ENCODE measurements at places on chromosomes 2 and 18.

- no peak for DNase-seq
Observed at GRCh38 chr2:70870790-70871189, 35.2 kb upstream of the CD207 start.

DNA sequence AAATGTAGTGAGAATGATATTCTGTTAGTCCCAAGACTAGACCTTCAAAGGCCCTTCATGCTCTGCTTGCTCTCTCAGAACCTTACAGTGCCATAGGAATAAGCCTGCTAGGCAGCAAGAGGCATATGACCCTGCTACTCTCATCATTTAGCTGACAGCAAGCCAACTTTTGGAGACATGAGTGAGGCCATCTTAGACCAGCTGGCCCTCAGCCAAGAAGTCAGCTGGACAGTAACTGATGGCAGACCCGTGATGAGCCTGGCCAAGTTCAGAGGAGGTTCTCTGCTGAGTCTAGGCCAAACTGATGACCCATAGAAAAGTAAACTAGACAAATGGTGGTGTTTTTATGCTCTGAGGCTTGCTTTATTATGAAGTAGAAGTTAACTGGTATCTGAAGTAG lies 82.6 kb downstream of the C18orf54 start:
- no peak for DNase-seq

GRCh38 chr2:216195565-216196029 lies 86.4 kb downstream of the XRCC5 start:
- no peak for DNase-seq

DNA sequence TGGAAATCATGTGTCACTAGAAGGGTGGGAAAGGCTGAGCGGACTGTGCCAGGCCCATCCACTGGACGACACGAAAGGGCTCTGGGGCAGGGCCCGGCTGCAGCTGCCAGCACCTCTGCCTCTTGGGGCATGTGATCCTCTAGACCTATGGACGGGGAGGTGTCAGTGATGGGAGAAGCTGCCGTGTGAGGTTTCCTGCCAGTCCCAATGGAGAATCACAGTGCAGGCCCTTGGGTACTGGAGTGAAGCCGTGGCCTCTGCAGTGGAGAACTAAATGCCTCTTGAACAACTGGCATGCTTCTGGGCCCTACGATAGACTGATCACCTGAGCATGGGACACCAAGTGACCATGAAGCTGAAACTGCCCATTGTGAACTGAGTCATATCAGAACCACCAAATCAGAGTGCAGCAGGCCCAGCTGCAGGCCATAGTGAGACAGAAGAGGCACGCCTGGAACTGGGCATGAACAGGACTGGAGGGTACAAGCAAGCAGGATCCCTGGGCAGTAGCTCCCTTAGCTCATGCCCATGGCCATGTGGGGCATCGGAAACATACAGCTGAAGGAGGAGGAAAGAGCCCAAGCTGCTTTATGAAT lies 18.8 kb upstream of the RHOB start:
- no peak for DNase-seq

GRCh38 chr2:19070886-19071285 lies 287.5 kb downstream of the OSR1 start:
- no peak for DNase-seq

- DNase-seq, result no peak
Observed at GRCh38 chr2:104788742-104789455, 65.0 kb upstream of the POU3F3 start.

DNA sequence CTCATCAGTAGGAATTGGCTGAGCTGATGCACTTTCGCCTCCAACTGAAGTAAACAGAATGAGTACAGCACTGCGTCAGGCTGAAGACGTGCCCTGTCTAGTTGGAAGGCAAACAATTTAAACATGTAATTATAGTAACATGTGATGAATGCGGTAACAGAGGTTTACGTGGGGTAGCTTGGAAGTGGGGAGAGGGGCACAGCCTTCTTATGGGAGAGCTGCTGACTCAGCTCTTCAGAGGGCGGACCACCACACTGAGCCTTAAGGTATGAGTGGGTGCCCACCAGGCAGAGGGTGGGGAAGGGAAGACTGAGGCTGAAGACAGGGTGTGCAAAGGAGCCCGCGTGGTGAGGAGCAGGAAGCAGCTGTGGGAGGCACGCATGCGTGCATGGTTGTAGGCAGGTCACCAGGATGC lies 6.2 kb upstream of the EHD3 start:
- DNase-seq, result no peak

GRCh38 chr18:7889515-7889914 lies 322.4 kb downstream of the PTPRM start:
- no peak for DNase-seq

GRCh38 chr2:191115804-191116203 lies 35.0 kb downstream of the STAT4 start:
- DNase-seq, result no peak

DNA sequence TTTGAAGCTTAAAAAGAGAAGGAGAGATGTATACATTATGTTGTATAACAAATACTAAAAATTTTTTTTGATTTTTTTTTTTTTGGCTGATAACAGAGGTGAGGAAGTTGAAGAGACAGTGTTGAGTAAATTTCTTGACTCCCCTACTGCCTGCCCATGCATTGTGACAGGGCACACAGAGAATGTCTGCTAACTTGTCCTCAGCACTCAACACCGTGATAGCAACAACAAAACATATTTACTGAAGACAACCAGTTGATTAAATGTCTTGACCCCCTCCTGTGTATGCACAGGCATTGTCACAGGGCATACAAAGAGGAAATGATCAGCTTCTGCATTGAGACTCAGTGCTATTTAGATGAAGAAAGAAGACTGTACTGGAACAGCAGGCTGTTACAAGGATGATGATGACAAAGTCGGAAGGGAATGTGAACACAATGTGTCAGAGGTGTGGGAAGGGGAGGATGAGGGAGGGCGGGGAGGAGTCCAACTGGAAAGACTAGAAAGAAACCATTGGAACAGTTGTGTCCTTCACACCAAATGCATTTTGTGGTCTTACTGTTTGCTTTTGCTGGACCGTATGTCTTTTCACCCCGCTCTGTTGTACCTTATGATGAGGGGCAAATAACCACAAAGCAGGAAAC lies 89.5 kb downstream of the CERS6 start:
- DNase-seq, result no peak

- no peak for DNase-seq
Observed at GRCh38 chr2:152510621-152511020, 175.6 kb downstream of the FMNL2 start.

GRCh38 chr2:204205538-204205937 lies 269.0 kb downstream of the ICOS start:
- no peak for DNase-seq

GRCh38 chr2:40210968-40211353 lies 240.9 kb downstream of the SLC8A1 start:
- DNase-seq, result no peak

- DNase-seq, result no peak
Observed at GRCh38 chr2:159613091-159613490, 3.3 kb downstream of the BAZ2B start.

- DNase-seq, result no peak
Observed at GRCh38 chr2:206045251-206045650, 40.7 kb downstream of the INO80D start.

DNA sequence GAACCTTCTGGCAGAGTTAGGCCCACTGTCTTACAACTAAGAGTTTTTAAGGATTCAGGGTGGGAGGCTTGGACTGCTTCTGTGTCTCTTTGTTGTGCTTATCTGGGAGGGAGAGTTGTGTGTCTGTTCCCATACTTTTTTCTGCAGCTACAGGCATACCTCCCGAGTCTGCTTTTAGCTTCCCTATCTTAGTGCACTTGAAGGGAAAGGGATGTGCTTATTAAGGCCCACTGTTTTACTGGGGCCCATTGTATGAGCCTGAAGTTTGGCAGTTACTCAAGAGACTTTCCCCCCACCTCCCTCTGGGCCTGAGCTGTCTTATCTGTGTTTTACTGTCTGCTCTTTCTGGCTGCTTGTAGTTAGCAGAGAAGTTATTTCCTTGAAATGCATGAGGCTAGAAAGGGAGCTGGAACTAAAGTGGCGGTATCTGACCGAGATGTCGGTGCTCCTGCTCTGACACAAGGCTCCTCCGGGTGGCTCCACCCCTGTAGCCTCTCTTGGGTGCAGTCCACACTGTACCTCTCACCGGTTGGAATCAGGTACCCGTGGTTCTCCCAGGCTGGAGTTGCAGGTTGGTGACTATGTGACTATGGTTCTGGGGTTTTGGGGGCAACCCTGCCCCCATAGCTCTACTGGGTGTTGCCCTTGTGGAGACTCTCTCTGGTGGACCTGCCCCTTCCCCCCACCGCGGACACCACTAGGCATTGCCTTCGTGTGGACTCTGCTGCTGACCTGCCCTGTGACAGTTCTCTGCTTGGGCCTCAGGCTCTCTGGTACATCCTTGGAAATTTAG lies 12.9 kb downstream of the UBR3 start:
- no peak for DNase-seq

DNA sequence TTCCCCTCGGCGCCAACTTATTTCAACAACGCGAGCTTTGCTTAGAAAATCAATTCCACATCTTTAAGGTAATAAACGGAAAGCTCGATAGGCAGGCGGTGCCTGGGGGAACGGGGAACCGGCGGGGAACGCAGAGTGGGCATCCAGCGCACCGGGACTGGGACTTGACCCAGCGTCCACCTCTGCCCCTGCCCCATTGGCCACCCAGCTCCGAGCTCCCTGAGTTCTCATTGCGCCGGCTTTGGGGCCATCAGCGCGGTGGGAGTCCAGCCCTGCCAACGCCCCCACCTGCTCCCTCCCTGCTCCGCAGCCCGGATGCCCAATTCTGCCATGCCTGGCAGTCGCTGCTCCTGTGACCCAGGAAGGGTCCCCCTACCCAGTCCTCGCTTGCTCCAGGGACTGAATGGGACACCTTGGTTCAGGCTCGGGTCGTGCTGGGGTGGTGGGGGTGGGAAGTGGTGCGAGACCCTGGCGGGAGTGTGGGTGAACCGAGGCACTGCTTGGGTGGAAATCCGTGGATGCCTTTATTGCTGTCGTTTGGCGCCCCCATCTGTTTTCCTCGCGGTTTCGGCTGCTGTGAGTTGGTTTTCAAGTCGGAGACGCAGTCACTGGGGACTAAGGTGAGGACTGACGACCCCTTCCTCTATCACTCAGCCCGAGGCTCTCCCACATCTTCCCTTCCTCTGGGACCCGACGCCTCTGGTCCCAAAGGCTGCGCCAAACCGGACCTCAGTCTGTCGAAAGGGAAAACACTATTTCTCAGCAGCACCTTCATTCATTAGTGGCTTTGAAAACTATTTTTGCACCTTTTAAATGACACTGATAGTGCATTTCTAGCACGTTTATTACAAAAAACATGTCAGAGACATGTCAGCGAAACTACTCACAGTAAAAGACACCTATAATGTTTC lies 2.4 kb upstream of the EVX2 start:
- DNase-seq, result no peak

DNA sequence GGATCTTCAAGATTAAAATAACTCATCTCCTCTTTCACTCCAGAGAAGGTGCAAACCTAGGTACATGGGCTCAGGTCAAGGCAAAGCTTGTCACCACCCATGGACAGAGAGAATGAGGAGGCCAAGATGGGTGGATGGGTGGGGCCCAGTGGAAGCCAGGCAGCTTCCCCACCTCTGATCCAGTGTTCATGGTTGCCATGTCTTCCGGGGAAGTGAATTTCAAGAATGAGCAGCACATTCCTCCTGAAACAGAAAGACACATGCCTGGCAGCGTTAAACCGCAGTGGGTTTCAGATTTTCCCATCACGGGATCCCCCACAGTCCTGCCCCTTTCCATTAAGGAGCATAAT lies 301.7 kb downstream of the EIPR1 start:
- no peak for DNase-seq

DNA sequence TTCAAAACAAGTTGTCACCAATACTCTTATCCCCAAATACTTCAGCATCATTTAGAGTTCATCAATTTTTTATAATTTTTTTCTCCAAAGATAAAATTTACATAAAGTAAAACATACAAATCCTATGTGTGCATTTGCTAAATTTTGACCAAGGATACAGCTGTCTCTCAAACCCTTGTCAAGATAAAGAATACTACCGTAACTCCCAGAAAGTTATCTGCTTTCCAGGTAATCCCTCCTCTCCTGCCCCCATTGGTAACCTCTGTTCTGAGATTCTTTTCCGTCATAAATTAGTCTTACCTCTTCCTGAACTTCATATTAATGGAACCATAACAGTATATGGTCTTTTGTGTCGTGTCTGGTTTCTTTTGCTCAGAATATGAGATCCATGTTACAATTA lies 49.2 kb downstream of the BCL2L11 start:
- DNase-seq, result no peak

- no peak for DNase-seq
Observed at GRCh38 chr2:224146356-224147160, 107.5 kb upstream of the SERPINE2 start.

GRCh38 chr2:65436824-65437221 lies 4.4 kb upstream of the SPRED2 start:
- peak; percentile 34 for DNase-seq

DNA sequence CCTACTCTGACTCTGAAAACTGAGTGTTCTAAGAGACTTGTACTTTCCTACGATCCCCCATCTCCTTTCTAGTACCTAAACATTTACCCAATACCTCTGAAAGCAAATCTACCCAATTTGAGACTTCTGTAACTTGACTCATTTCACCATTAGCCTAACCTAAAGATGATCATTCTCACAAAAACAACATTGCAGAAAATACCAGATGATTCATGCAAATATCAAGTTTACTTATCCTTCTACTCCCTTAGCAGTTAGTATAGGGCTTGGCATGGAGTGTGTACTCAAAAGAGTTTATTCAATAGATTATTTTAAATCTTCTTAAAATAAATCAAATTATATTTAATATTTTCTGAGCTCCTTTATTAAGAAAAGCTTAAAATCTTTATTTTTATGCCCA lies 89.6 kb downstream of the NR4A2 start:
- DNase-seq, result no peak

DNA sequence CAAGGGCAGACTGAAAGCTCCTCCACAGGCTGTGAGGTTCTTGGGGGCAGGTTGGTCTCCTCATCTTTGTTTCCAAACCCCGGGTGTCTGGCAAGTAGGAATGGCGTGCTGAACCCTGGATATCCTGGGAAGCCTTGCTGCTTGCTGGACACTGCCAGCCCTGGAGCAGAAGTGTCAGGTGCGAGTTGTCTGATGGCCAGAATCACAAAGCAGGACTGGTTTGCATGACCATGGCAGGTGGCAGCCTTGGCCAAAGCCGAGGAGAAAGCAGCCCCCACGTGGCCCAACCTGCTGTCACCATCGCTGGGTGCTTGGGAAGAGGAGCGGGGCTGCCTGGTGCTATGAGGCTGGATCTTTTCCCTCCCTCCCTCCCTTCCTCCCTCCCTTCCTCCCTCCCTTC lies 309.5 kb upstream of the HS6ST1 start:
- no peak for DNase-seq

- DNase-seq, result no peak
Observed at GRCh38 chr18:36519358-36519757, 221.8 kb downstream of the FHOD3 start.

All from stimulated activated CD4-positive, alpha-beta T cell treated with anti-CD3 and anti-CD28 coated beads, Interleukin-4, amount 100 ng/mL, for 48 hours (primary cell).